ENCODE measurements at places on chromosomes 11 and 22. TPM values are rescaled to one million over a fixed set of nuclear protein-coding genes. Genes with fewer than 3 reads are reported as not detected.

GRCh38 chr11:124582565-124582964 is 12.8 kb downstream of the OR8A1 start:
- no peak for DNase-seq

C11orf86 gene
- total RNA-seq: not detected

ANO1 gene
- 16.8 TPM for total RNA-seq

HEPHL1 gene
- total RNA-seq: not detected

DNA sequence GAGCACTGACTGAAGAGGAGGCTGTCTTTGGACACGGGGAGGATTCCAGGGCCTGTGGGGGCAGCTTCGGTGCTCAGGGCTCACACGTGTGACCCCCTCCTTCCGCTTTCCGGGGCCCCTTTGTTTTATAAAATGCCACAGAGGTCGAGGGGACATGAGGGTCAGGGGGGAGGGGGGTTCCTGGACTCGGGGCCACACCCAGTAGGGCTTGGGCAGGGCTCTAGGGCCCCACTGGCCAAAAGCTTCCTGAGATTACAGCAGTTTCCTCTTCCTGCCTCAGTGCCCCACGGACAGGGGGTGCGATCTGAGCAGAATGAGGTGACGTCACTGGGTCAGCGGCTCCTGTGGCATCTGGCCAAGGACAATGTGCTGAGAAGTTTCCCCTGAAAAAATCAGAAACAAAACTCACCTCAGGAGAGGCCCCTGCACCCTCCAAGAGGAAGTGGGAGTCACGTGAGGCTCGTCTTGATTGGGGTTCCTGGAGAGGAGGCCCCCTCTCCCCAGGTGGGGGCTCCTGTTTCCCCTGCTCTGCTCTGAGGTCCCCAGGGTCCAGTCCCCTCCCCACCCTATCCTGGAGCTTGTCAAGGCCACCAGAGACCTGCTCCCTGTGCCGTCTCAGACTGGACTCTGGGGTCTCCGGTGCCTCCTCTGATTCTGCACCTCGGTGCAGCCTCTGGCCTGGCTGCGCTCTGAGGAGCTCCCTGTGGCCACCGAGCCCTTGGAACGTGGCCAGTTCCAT is 6.4 kb upstream of the IFITM3 start:
- peak; percentile 83 for DNase-seq

GRCh38 chr22:27416511-27417420 is 384.8 kb downstream of the MN1 start:
- DNase-seq: no peak

UBQLNL gene
- 0.72 TPM for total RNA-seq

GRCh38 chr22:26536056-26536761 is 23.9 kb upstream of the TFIP11 start:
- DNase-seq: no peak

GRCh38 chr22:50342651-50343540 is at the start of gene PPP6R2:
TSS of gene PPP6R2 (plus strand) at chr22:50343327. CDS start at chr22:50393909, 50,582 bp downstream.
- peak; percentile 92 for DNase-seq

IMMP1L gene
- 12.4 TPM for total RNA-seq

GRCh38 chr11:125114518-125114917 is 3.1 kb upstream of the TMEM218 start:
- DNase-seq: no peak

- DNase-seq: no peak
These were observed 251.5 kb upstream of the ISX start for GRCh38 chr22:34814260-34815025.

DNA sequence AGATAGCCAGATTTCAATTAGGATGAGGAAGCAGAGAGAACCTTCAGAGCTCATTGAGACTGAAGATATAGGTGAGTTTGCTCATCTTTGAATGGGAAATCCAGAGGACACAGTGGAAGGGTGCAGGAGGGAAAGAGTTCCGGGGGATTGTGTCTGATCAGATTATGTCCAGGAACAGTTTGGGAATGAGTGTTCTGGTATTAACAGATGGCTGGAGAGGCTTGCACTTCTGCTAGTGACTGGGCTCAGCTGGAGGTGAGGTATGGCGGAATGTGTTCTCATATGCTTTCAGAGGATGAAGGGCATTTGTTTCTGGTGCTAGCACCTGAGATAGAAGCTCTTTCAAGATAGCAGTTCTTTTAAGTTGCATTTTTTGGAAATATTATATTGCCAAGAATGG is 27.6 kb downstream of the ALKBH3 start:
- no peak for DNase-seq

GRCh38 chr11:1205987-1206331 is 16.9 kb upstream of the MUC5B start:
- DNase-seq: peak; percentile 31

DNA sequence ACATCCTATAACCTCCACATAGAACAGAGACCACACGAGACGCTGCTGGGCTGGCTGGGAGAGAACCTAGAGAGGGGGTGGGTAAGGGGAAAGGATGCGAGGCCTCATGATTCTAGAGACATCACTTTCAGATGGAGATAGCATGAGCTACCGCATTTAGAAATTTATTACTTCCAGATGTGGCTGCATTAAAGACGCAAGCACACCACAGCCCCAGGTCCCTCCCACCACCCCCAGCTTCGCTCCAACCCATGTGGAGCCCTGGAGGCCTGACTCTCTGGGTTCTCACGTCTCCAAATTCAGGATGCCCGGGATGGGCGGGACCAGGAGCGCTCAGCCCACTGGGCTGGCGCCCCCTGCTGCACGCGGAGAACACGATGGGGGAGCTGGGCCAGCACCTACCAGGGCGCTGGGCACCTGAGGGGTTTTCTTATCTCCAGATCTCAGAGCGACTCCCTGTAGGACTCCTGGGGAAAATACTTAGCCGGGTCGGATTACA is 13.6 kb downstream of the MRPL21 start:
- DNase-seq: no peak

SLC17A6 gene
- total RNA-seq: not detected

DNA sequence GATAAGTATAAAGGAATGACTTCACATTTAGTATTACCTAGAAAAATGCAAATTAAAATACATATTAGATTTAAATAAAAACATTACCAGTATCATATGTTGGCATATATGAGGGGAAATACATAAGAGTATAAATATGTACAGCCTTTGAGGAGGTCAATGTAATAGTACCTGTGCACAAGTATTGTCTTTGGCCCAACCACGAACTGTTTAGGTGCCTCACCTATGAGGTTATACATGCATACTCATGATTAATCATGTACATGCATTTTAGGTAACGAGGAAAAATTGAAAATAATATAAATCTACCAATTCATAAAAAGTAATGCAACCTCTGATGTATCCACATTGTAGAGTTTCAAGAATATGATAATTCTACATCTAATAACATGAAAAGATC is 909.8 kb downstream of the METTL15 start:
- no peak for DNase-seq

DNA sequence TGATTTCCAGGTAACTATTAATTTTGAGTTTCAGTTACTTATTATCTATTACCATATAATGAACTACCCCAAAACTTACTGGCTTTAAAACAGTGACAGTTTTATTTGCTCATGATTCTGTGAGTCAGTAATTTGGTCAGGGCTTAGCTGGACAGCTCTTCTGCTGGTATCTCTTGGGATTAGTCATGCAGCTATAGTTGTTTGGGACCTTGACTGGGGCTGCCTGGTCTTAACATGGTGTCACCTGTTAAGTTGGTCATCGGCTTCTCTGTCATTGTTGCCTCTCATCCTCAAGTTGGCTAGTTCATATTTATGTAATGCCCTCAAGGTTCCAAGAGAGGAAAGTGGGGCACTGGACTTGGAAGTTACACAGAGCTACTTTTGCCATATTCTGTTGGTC is 177.5 kb downstream of the TMEM135 start:
- no peak for DNase-seq

MMP8 gene
- not detected for total RNA-seq

- DNase-seq: peak; percentile 82
These were observed 473 bp downstream of the FNBP4 start for GRCh38 chr11:47766509-47767227.

- DNase-seq: no peak
These were observed 845.3 kb downstream of the FAM181B start for GRCh38 chr11:81888391-81888790.

TCN1 gene
- not detected for total RNA-seq

DNA sequence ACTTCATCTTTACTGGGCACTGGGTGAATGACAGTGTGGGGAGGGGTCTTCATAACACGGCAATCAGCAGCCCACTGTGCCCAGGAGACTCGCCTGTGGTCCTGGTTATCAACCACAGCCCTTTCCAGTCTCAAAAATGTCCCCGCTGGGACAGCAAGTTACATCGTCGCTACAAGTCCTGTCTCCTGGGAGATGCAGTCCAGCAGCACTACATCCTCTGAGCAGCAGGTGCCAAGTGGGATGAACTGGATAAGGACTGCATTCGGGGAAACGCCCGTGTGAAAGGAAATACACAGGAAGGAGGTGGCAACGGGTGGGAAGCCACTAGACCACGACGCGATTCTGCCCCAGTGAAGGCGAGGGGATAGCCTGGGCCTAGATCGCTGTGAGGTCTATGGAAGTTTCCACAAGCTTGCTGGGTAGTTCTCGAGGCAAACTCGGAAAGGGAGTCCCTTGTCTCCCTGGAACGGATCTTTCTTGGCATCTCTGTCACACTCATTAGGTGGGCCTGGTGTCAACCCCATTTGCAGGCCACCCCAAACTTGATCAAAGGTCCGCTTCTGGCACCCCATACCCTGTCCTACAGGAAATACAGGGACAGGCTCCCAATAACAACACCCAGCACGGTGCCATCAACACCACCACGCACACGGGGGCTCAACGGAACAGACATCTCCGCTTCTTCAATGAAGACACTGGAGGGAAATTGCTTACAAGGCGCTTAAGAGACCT is 4.4 kb downstream of the ASCL2 start:
- peak; percentile 49 for DNase-seq

ACR gene
- total RNA-seq: 4.5 TPM

DNA sequence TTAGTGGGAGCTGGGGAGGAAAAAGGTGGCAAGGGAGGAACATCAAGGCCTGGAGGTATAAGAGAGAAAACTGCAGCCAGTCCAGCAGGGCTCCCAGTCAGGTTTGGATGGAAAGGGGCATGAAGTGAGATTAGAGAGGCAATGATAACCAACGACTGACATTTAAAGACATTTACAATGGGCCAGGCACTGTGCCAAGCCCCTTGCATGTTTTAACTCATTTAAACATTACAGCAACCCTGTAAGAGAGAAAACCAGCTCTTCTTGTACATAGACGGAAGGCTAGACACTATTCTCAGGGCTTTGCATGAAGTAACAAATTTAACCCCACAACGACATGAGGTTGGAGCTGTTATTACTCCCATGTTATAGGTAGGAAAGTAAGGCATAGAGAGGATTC is 32.1 kb upstream of the PAK1 start:
- no peak for DNase-seq

CALCB gene
- not detected for total RNA-seq

DNA sequence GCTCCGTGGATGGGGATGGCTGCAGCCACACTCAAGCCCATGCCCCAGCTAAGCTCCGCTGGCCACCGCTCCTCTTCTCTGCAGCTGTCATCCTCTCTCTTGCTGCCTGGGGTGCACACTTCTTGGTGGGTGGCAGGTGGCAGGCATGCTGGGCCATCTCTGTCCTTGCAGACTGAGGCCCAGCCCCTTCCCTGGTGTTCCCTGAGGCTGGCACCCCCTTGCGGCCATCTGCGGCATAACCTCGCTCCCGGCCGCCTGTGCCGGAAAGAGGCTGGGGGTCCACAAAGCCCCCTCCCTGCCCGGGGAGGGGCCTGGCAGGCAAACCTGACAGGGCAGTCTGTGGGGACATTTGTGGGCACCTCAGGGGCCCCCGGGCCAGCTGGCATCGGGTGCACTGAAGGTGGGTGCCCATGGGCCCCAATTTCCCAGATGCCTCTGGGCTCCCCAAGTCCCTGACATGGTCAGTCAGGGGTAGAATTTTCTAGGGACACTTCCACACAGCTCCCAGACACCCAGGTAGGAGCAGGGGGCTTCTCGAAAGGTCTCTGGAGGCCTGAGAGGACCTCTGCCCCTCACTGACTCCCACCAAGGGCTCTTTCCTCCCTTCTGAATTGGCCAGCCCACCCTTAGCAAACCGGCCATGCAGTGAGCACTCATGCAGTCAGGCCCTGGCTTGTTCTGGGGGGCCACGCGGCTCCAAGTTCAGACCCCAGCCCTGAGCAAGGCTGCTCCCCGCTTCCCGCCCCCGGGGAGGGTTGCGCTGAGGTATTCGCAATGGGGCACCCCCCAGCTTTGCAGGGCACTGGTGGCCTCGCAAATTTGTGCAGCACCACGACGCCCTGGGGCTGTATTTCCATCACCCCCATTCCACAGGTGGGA is 23.5 kb upstream of the TH start:
- DNase-seq: no peak

- DNase-seq: no peak
These were observed 515.2 kb upstream of the TENM4 start for GRCh38 chr11:79956061-79956460.

DNA sequence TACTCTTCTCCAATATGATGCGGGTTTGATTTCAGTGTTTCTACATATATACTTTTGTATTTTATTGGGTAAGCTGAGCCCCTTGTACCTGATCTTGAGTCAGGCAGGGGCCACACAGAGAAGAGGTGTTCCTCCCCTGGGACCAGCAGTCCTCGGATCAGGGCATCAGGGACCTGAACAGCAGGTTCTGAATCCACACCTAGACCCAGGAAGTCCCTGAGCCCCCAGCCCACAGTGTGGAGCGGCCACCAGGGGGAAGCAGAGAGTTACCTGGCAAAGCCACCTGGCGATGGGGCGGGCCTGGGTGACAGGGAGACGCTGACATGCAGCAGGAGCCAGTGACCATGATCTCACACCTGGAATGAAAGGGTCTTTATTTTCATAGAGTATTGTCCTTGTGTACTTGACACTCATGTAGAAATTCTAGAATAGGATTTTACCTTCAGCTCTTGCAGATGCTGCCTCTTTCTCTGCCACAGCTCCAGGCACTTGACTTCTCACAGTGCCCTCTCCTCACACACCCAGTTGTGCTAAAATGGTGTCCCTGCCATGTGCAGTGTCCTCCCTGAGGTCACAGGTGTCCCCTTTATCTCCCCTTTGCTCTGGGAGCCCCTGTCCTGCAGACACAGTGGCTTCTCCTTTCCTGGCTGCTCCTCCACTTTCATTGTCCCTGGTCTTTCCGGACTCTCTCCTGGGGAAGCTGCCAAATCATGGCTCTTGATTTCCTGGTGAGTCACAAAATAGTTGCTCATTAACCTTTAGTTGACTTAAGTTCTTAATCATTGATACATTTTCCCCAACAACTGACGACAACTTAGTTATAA is 48.5 kb downstream of the GGTLC2 start:
- no peak for DNase-seq

DNA sequence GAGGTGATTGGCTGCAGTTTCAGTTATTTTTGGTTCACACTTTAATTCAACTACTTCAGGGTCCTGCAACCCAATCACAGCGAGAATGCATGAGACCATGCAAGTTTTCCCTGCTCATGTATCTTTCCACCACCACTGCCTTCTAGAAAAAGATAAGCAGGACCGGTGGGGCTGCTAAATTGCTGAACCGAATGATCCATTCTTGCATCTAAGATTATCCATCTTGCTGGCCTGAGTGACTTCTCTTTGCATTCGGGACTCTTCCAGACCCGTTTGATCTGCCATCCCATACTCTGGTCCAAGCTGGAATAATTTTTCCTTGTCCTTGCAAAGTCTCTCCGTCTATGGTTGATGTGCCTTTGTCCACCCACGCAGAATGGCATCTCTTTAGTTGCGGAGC is 56.3 kb upstream of the TP53I11 start:
- DNase-seq: no peak
